Activated T-helper 1 cell treated with anti-CD3 and anti-CD28 coated beads, Interleukin-2, amount 50 U/mL, for 16 hours (primary cell): ENCODE measurements at places on chromosomes 11 and 22.
A peak's percentile ranks its signal among the peaks of the same experiment; 100 is the strongest.

GRCh38 chr22:38097557-38098409 lies 12.7 kb downstream of the BAIAP2L2 start:
- DNase-seq: no peak

DNA sequence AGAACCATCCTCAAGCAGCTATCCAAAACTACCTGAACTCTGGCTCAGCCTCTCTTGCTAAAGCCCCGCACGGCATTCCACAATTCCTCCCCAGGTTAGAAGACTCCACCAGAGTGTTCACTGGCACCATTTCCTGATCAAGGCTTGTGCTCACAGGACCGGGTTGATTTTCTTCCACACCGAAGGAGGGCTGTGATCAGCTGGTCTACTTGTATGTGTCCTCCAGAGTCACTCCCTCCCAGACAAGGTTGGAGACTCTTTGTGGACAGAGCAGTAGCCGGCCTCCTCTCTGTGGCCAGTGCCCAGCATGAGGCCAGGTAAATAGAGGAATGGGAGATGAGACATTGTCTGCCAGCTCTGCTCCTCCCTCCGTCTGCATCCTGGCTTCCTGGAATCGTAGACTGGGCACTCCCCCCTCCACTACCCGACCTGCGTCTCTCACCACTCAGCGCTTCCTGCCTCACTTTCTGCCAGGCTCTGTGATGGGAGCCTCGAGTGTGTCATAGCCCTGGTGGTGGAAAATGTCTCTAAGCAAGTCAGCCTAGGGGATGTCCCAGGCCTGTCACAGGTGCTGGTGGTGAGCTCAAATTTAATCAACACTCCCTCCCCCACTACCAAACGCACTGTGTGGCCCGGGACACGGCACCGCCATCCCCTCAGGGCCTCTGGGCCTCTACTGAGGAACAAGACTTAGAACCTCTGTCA lies 12.5 kb upstream of the TMPRSS6 start:
- peak; percentile 87 for DNase-seq

GRCh38 chr11:80958987-80959386 lies 1518.2 kb upstream of the TENM4 start:
- no peak for DNase-seq

GRCh38 chr11:106398502-106399075 lies 321.1 kb downstream of the AASDHPPT start:
- no peak for DNase-seq

- no peak for DNase-seq
These were observed 45.4 kb downstream of the TP53I11 start for GRCh38 chr11:44905131-44905866.
